Thoracic aorta endothelial cell (primary cell): ENCODE measurements at places on chromosomes 2 and 18. TPM values are rescaled to one million over a fixed set of nuclear protein-coding genes. Genes with fewer than 3 reads are reported as not detected.

Gene GAREM1
- total RNA-seq = 1.1 and 1.9 TPM in 2 replicates

Gene CD207
- not detected in 2 replicates for total RNA-seq

Gene NTSR2
- total RNA-seq = not detected in 2 replicates

Gene DNAJC5G
- total RNA-seq = not detected in 2 replicates

Gene RAB27B
- 0.27 and 0.36 TPM in 2 replicates for total RNA-seq

Gene SERPINB5
- total RNA-seq = not detected in 2 replicates

Gene KIDINS220
- total RNA-seq = 72.3 and 91.6 TPM in 2 replicates

Gene MYL12B
- total RNA-seq = 482 and 540 TPM in 2 replicates

Gene LOXHD1
- total RNA-seq = not detected in 2 replicates

Gene IRS1
- under 0.01 and 0.07 TPM in 2 replicates for total RNA-seq

Gene NEURL3
- not detected in 2 replicates for total RNA-seq

Gene ZNF396
- total RNA-seq = 0.40 and 1.3 TPM in 2 replicates

Gene HOXD4
- total RNA-seq = 8.7 TPM in 1 of 2 replicates, not detected in the other

Gene CYP1B1
- total RNA-seq = 0.53 and 0.79 TPM in 2 replicates

Gene SUPT7L
- total RNA-seq = 28.7 and 29.9 TPM in 2 replicates

Gene CFC1
- total RNA-seq = not detected in 2 replicates

Gene RGPD3
- total RNA-seq = 0.53 and 0.79 TPM in 2 replicates

Gene AP1S3
- total RNA-seq = 3.7 and 7.3 TPM in 2 replicates

Gene NCKAP5
- 0.50 and 1.5 TPM in 2 replicates for total RNA-seq

Gene ITGB6
- total RNA-seq = 0.07 and 0.13 TPM in 2 replicates

Gene RAB6D
- total RNA-seq = 0.07 TPM in 1 of 2 replicates, not detected in the other

Gene GPR45
- total RNA-seq = not detected in 2 replicates

Gene NETO1
- total RNA-seq = not detected in 2 replicates

Gene NRBP1
- total RNA-seq = 116 and 119 TPM in 2 replicates
